ENCODE measurements at places on chromosomes 4 and X. TPM values are rescaled to one million over a fixed set of nuclear protein-coding genes. Genes with fewer than 3 reads are reported as not detected.
A peak's percentile ranks its signal among the peaks of the same experiment; 100 is the strongest.

The TLR10 gene
- total RNA-seq, result 0.15 TPM

The FGFBP2 gene
- 2.9 TPM for total RNA-seq

The JADE1 gene
- total RNA-seq, result 28.5 TPM

The CASK gene
- total RNA-seq, result 70.7 TPM

The TMEM31 gene
- total RNA-seq, result not detected

The SRPK3 gene
- 0.60 TPM for total RNA-seq

The APLN gene
- total RNA-seq, result 1.0 TPM

The ELMOD2 gene
- total RNA-seq, result 29.4 TPM

The SPANXA1 gene
- not detected for total RNA-seq

The MSMO1 gene
- 119 TPM for total RNA-seq

- peak; percentile 73 for DNase-seq
Observed at GRCh38 chrX:70454441-70455365, 10.1 kb downstream of the DLG3 start.

DNA sequence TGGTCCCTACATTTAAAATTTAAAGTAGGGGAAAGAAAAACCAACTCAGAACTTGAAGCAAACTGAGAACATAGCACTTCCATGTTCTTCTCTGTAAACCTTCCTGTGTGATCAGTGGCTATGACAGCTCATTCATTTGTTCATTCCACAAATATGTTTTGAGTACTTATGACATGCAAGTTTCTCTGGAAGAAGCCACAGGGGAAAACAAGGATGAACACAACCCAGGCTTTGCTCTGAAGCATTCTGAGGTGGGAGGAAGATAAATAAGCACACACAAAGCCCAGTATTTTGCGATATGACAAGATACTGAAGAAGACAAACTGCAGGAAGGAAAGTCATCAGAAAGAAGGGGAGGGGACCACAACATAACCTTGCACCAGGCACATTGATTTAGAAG, 96.4 kb downstream of the CHIC2 start:
- DNase-seq, result no peak

- no peak for DNase-seq
Observed at GRCh38 chr4:140556372-140557085, 12.2 kb downstream of the UCP1 start.

DNA sequence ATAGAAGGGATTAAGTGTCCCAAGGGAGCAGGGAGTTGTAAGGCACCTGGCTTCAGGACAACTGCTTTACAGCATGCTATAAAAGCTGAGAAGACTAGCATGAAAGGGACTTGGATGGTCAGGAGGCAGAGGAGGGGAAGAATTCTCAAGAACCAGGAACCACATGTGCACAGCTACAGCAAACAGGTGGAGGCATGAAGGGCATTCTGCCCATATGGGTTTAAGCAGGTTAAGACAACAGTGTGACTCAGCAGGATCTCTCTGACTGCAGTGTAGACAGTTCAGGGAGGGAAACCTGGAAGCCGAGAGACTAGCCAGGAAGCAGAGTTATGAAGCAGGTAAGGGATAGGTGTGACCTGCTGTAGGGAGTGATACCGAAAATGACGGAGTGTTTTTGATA, 117.0 kb downstream of the DHRSX start:
- DNase-seq, result no peak

DNA sequence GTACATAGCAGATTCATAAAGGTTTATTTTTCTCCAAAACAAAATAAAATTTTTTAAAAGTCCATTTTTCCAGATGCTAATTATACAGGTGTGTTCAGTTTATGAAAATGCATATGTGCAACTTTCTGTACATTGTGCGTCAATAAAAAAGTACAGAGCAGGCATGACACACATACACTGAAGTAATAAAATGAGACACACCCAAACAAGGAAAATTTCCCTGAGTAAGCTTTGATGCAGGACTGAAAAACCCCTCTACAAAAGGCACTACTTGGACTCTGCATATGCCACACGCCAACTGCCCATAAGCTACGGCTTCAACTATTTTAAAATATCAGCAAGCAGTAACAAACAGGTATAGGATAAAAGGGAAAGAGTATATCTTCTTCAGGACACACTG, 13.8 kb downstream of the ARAP2 start:
- DNase-seq, result no peak

- no peak for DNase-seq
Observed at GRCh38 chr4:182310316-182310715, 67.1 kb downstream of the TENM3 start.

DNA sequence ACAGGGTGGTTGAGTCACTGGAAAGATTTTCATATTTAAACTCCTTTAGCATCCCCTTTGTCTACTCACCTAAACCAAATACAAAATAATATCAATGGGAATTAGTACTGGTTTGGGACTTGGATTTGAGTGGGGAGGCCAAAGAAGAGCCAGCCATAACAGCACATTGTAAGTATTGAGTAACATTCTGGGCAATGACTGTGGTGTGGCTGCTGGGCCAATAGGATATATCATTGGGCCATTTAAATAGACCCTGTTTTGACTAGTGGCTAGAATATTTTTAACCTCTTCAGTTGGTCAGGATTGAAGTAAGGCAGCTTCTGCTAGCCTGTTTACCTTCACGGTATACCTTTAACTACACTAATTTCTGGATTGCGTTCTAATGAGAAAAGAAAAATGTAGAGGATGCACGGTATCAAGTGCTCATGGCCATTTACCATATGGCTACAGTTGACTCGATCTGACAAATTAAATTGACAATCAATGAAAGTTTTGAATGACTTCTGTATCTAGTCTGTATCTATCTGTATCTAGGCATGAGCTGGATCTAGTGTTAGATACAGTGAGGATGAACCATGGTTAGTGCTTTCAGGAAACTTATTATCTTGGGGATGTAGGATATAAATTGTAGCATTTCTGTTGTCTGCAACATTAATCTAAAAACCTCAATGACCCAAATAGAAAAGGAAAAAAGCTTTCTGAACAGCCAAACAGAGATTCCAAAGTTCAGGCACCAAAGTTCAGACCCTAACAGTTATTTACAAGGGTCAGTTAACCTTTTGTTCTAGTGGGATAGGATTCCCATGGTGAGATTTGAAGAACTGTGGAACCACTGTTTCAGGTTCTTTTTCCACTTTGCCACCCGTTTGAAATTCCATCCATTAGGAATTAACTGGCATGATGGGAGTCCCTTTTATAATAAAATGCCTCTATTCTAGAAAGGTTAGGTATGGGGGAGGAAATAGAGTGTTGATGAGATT, 6.8 kb upstream of the ALB start:
- no peak for DNase-seq

DNA sequence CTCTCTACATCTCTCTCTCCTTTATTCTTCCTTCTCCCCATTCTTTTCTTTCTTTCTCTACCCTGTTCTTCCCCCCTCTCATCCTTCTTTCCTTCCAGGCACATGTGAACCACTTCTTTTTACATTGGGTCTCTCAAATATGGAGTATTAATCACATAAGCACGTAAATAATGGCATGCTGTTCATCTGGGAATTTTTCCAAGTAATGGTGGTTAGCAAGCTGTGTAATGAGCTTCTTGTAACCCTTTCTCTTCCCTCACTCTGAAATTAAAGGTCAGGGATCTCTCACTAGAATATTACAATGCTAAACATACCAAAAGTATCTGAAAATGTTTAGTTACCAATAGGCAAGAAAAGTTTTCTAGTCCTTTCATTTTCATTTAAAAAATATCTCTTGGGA, 239.9 kb upstream of the TEX13A start:
- DNase-seq, result no peak

DNA sequence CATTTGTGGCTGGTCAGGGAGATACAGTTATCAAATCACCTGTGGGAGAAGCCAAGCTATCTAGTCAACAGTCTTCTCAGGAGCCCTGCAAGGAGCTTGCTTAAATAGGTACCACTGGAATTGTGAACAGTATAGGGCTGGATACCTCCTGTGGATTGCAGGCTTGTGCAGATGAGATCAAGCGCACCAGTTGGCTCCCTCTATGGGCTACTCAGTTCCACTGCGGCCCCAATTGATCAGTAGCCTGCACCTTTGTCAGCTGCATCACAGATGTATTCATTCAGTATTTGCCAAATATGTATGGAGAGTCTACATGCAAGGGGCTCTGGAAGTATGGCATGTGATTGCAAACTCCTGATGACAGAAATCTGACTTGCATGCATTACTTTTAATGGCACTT, 28.6 kb downstream of the TEX13A start:
- no peak for DNase-seq

- no peak for DNase-seq
Observed at GRCh38 chr4:6042293-6043063, 24.2 kb upstream of the C4orf50 start.

- DNase-seq, result no peak
Observed at GRCh38 chrX:137234651-137235402, 201.0 kb upstream of the GPR101 start.

DNA sequence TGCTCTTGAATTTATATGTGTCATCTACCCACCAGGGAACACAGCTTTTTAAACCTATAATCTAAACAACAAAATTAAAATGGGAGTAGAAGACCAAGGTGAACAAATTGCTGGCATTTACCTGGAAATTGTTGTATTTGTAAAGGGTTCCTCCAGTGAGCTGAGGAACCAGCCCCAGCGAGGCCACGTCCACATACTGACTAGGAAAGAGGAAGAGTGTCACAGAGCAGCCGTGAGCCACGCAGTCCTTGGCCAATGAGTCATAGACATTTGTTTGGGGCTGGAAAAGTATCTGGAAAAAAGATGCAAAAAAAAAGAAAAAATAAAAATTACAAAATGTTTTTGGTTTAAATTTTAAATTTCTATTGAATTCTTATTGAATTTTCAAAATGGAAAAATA, 58.7 kb downstream of the METTL14 start:
- DNase-seq, result no peak

DNA sequence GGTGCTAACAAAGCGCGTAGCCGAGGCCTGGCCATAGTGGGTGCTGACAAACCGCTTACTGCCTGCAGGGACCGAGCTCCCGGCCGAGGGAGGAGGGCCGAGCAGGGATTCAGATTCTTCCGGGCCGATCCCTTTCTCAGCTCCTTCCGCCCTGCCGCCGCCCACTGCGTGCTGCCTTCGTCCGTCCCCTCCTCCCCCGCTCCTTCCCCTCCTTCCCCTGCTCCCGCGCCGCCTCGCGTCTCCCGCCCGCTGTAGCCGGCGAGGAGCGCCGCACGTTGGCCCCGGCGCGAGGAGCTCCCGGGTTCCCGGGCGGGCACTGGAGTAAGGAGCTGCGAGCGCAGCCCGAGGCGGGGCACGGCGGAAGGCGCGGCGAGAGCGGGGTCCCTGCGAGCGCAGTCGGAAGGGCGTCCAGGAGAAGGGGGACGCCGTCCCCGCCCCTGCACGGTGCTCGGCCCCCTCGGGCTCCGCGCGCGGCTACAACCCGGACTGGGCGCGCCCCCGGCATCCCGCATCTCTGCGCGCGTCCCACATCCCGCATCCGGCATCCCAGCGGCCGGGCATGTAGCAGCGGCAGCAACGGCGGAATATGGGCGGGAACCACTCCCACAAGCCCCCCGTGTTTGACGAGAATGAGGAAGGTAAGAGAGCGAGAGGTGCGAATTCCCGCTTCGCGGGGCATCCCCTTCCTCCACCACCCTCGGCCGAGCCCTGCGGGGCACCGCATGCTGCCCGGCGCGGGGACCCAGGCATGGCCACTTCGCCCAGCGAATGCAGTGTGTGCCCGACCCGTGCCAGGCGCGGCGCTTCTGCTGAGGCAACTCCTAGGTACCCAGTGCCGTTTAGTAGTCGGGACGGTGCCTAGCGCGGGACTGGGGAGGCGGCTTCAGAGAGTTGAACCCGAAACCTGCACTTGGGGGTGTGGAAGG, at the start of gene STK32B:
TSS of gene STK32B (plus strand) at position 203 of the 926 bp plus-strand sequence.
- no peak for DNase-seq

GRCh38 chr4:78876568-78877320, 62.5 kb downstream of the PAQR3 start:
- no peak for DNase-seq

DNA sequence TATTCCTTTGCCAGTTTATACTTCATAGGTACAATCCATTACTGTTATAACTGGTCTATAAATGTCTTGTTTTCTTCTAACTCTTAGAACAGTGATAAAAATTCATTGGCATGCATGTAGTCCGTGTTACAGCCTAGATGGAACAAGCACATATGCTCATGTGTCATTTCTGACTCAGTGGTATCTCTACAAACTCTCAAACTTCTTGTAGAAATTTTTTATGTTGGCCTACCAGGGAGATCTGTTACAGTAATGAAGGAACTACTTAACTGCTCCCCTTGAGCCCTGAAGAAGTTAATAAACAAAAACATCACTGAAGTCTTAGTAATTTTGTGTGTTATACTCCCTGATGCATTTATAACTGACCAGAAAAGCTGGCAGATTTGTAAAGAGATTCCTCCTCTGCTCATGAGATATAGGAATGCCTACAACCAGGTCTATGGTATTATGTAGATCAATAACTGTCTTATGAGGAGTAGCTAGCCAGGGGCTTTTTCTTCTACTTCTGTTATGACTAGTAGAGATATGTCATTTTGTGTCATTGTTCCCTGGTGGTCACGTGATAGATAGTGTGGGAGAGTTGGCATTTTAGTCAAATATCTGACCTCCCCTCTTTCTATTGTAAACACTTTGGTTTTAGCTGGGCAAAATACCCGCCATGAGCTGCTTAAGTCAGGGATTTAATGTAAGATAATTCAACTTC, 53.7 kb upstream of the FAAH2 start:
- no peak for DNase-seq

DNA sequence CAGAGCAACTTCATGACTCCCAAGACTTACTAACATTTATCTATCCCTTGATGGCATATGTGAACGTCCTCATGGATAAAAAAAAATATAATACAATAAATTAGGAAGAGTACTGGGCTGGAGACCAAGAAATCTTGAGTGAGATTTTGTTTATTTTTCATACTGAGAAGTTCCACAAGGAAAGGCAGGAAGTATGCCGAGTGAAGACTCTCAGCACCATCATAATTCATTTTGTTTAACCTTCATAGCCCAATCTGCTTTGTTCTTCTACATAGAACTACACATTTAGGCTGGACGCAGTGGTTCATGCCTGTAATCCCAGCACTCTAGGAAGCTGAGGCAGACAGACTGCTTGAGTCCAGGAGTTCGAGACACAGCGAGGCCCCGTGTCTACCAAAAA, 198.3 kb downstream of the NSUN7 start:
- DNase-seq, result no peak

DNA sequence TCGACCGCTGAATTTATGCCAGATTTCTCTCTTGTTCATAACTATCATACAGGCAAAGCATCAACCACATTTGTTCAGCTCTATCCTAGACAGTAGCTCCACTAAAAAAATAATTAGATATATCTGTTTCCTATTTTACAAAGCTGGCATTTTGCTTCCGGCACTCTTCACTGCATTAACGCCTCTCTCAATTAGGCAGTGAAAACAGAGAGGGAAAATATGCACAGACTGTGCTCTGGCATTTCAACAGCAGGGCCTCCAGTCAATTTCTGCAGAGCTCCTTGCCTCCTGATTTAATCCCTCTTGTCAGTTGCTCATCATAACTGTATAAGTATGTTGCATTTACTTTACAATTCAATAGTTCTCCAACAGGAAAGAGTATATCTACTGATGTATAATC, 666.9 kb upstream of the INTU start:
- DNase-seq, result no peak

- no peak for DNase-seq
Observed at GRCh38 chr4:158422546-158422945, 99.1 kb upstream of the RXFP1 start.

Measured in left lung (tissue), 14 donors.